ENCODE measurements at places on chromosomes 1 and 21.

DNA sequence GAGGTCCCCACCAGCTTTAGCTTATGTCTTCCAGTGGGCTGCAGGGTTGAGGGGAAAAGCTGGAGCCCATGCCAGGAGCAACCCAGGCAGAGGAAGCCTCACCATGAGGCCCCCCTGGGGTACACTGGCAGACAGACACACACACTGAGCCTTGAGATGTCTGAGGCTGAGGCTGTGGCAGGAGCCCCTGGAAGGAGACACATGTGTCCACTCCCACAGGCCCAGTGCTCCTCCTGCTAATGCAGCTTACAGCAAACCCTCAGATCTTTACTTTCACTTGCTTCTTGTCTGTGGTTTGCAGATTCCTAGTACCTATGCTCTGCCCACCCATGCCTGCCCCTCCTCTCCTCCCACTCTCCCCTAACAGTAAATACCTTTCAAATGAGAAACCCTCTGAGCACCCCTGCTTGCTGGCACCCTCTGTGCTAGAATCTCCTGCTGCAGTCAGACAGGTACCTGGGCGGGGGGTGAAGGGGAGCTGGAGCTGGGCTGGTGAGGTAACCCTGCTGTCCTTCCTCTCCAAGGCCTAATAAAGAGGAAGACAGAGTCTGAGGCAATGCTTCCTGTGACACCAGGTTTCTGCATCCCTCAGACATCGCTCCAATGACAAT is 63.4 kb upstream of the NEK2 start:
- DNase-seq, result no peak

DNA sequence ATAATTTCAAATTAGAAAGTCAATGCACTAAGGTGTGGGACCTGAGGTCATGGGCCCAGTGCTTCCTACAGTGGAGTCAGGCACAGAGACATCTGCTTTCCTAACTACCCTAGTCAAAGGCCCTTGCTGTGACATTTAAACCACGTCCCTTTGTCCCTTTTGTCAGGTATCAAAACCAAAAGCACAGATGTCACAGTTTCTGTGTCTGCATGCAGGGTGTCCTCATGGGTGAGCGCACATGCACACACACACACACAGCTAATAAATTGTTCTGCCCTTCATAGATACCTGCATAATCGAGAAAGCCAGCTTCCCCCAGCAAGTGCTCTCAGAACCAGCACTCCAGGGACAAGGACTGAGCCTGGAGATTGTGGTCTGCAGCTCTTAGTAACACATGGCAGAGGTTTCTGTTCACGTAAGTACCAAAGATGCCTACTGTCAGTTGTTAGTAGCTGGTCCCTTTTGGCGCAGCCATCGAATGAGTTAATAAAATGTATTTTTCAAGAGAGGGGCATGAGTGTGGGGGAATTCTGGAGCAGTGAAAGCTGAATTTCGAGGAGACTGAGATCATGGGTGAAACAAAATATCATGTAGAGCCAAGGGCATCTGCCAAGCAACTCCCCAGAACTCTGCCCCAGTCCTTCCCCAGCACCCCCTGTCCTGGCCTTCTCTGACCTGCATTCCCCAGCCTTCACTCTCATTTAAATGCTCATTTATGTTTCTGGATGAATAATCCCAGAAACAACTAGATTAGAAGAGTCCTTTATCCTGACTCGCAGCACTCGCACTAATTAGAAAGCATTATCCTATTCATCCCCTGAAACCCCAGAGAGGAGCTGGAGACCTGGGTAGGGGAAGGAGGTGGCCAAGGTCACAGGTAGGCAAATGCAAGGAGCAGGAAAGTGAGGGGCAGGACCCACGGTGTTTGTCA is 25.5 kb downstream of the TNR start:
- DNase-seq, result no peak

DNA sequence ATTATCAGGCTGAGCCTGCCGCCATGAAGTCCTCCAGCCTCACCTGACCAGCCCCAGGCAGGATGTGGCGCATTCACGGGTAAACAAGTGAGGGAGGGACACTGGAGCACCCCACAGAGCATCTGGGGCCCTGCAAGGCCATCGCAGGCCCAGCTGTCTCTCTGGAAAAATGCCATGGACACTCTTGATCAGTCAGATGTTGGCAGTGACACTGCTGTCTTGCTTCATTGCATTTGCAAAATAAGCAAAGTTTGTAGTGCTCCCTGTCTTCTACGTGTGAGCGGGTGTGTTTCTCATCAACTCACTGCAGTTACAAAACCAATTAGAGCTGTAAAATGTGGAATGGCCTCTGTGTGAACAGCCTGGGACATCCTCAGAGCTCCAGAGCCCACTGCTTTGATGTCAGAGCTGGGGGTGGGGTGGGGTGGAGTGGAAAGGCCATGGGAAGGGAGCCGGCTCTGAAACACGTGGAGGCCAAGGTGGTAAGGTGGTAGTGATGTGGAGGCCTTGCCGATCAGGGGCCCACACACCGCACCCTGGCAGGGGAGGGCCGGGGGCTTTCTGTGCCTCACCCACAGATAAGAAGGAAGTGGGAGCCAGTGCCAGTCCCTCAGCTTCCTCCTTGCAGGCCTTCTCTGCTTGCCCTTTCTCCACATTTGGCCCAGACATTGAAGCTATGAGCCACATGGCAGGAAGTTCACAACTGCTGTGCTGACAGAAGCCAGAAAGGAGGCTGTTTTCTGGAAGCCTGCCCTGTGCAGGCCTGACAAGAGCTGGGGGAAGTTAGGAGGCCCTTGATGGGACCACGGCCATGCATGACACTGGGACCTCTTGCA is 254.9 kb downstream of the RHOU start:
- DNase-seq, result no peak

DNA sequence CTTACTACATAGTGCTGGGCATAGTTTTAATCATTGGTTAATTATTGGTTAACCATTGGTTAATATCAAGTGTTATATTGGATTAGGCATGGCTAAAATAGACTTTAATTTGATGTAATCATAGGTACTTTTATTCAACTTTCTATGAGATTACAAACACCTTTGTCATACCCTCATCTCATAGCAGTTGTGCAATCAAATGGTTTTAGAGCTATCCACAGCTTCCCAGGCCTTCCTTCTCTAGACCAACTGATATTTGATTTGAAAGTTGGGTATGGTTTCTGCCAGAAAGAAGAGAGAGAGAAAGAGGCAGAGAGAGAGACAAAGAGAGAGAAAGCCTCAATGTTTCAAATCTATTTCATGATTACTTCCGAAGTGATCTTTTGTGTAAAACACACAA is 9.6 kb upstream of the RGS1 start:
- DNase-seq, result no peak

- no peak for DNase-seq
Measured at GRCh38 chr21:34644825-34645224, 24.0 kb upstream of the CLIC6 start.

DNA sequence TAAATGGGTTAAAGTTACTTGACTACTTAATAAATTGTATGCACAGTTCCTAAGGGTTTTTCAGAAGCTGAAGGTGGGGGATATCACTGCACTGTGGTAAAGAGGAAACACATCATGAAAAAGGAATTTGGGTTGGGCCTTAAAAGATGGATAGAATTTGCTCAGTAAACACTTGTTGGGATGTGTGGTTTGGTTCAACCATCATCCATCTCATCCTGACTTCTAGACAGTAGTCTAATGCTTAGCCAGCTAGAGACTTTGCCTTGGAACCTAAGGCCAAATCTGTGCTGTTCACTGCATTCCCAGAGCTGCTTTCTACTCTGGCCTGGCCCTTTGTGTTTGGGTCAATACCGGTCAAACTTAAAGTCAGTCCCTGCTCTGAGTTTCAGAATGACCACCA is 30.6 kb downstream of the LY9 start:
- peak; percentile 68 for DNase-seq

GRCh38 chr1:52423771-52424170 is 19.4 kb downstream of the PRPF38A start:
- DNase-seq, result no peak

DNA sequence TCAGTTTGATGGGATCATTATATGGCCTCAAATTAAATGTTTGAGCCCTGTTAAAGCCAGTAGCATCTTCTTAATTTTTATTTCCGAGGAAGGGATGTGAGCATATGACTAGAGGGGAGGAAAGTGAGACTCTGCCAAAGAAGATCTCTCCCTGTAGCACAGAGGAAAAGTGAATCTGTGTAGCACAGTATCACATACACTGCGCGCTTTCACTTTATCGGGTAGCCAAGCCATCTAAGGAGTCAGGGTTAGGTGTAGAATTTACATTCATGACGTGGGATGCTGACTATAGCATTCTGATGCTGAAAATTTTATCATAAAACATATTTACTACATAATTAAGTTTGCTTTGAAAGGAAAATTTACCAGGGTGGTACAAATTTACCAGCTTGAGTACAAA is 24.0 kb downstream of the LRRC8D start:
- no peak for DNase-seq

GRCh38 chr1:214847071-214847810 is 235.3 kb upstream of the KCNK2 start:
- DNase-seq, result no peak

DNA sequence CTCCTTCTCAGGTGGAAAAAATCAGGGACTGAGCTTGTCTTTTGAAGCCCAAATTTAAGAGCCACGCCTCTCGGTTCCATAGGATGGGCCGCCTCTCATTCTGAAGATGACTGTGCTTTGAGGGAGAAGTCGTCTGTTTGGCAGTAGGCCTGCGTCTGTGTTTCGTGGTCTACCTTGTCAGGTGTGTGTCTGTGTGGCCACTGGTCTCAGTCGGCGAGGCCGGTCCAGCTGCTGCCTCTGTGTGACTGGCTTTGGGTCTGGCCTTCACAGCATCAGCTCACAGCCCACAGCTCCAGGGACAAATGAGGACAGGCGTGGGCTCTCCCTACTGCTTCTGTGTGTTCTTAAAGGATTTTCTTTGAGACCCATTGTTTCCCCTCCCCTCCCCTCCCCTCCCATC is 50.3 kb downstream of the B3GALT5 start:
- no peak for DNase-seq

GRCh38 chr1:12634156-12634555 is 9.7 kb upstream of the AADACL4 start:
- DNase-seq, result no peak

- DNase-seq, result peak; percentile 90
Measured at GRCh38 chr1:45686288-45687013, at the start of gene GPBP1L1. Gene GPBP1L1 (minus strand): TSS chr1:45686533. CDS start chr1:45659087, 27,446 bp downstream.

GRCh38 chr1:203028784-203029553 is 2.7 kb downstream of the PPFIA4 start:
- DNase-seq, result no peak

GRCh38 chr1:93880731-93881130 is 1.7 kb upstream of the DNTTIP2 start:
- DNase-seq, result no peak

DNA sequence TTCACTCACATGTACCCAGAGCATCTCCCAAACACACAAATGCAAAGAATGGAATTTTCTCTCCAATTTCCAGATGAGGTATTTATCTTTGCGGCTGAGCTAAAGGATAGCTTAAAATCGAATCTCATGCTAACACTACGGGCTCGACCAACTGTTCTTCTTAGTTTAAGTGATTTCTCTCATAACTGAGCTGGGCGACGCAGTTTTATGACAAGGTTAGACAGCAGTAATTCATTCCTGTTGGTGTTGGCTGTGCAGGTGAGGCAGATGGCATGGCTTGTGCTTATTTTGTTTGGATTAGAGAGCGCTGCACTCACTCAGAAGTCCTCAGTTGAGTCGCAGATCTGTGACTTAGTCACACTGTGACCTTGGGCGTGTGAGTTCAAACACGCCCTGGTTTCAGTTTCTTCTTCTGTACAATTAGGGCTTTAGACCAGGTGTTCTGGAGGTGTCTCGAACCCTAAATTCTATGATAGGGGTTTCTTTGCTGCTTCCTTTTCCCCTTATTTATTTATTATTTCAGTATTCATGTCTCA is 41.5 kb upstream of the MRPS6 start:
- no peak for DNase-seq

GRCh38 chr1:218164111-218164929 is 120.8 kb upstream of the RRP15 start:
- DNase-seq, result no peak

DNA sequence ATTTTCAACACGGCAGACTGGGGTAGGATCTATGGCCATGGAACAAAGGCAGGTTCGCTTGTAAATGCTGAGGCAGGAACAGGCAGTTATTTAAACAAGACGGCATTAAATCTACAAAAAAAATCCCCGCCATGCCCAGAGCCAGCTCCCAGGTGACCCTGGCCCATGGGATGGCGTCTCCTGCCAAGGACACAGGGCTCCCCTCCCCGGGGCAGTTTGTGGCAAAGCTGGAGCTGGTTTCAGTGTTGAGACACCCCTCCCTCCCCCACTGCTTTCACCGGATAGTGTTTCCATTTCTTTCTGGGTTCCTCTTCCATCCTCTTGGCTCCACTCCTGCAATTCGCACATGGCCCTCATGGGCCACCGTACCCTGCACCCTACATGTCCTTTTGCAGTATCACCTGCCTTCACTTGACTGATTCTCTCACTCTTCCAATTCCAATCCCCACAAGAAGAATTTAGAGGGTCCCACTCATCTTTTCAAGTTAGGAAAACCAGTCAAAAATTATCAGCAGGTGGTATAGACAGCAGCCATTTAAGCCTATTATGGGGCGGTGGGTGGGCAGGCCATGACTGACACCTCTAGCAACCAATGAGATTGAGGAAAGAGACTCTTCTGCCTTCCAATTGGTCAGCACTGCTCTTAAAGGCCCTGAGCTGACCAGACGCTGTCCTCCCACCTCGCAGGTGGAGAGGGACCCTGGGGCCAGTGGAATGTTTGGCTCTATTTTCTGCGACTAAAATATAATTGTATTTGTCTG is 52.0 kb downstream of the OLIG1 start:
- DNase-seq, result no peak

- DNase-seq, result no peak
Measured at GRCh38 chr1:202329891-202330290, 11.8 kb downstream of the UBE2T start.

GRCh38 chr1:175005085-175005783 is 5.5 kb downstream of the CACYBP start:
- DNase-seq, result no peak

- DNase-seq, result no peak
Measured at GRCh38 chr1:48223366-48224240, 1.1 kb downstream of the SLC5A9 start.

DNA sequence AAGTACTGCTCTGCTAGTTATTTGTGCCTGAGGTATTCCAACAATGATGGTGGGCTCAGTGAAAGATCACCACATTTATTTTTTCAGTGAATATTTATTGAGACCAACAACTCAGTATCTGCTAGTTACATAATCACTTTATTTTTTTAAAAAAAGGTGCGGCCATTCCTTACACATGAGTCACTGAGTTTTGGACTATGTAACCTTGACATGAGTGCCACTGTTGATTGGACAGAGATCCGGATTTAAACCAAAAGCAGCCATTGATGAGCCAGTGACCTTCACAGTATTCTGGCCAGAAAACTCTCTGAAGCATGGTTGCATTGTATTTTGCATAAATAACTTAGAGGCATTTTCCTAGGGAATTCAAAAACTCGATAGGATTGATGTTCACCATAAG is 79.5 kb downstream of the NUF2 start:
- no peak for DNase-seq

- DNase-seq, result no peak
Measured at GRCh38 chr1:88058205-88058604, 625.9 kb upstream of the PKN2 start.

DNA sequence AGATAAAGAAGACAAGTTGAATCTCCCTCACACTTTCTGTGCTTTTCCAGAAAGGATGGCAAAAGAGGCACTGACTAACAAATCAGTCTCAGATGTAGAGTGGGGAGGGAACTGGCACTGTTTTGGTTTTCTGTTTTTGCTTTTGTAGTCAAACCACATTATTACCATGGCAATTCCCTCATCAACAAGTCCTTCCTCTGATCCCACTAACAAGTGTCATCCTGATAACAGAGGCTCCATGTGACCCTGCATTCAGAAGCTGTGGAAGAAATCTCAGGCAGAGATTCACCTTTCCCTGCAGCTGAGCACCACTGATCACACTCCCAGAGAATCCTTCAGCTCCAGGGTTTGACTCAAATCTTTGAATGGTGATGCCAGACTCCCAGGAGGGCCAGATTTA is 203.4 kb downstream of the TNR start:
- DNase-seq, result no peak

All from HS-27A (cell line).